AG09309 (cell line): ENCODE measurements at places on chromosomes 1 and 21.

- DNase-seq: peak; percentile 72
Measured at GRCh38 chr1:234755449-234755863, 145.5 kb upstream of the IRF2BP2 start.

DNA sequence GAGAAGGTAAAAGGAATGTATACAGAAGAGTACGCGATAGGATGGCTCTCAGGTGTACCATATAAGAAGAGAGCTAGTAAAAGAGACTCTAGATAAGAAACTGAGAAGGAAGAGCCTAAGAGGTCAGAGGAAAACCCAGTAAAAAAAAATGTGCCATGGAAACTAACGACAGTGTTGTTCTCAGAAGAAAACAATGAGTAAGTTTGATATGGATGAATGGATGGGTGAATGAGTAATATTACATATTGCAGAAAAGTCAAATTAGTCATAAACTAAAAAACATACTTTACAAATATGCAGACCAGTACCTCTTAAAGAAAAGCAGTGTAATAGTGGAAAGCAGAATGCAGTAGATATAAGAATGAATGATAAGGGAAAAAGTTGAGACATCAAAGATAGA lies 316.2 kb downstream of the HMCN1 start:
- no peak for DNase-seq

DNA sequence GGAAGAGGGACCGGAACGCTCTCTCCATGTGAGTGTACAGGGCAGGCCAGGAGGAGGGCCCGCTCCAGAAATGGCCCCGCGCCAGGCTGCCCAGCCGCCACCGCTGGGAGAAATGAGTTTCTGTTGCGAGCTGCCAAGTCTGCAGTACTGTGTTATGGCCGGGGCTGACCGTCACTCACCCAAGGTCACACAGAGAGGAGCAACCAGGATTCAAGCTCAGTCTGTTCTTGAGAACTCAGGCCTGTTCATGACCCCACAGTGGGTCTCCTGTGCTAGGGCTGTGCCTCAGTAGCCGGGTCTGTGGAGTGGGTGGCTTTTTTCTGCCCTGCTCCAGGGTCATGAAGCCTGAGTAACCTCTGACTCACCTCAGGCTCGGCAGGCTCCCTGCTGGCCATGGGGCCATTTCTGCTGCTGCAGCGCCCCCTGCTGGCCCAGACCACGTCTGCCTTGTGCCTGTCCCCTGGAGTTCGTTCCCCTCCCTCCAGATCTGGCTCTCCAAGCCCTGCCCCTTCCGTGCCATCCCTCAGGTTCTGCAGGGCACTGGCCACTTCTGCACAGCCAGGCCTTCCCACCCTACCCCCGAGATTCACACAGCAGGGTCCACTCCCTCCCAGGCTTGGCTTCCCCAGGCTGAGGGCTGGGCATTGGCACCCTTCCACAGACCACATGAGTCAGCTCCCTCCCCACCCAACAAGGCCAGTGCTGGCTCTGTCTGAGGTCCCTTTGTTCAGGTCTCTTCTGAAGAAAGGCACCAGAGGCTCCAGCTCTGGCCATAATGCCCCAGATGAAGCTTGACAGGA lies 51.8 kb downstream of the EDN2 start:
- DNase-seq: peak; percentile 46

GRCh38 chr21:33032434-33033047 lies 6.8 kb downstream of the OLIG2 start:
- no peak for DNase-seq

GRCh38 chr1:104797982-104798381 lies 1048.3 kb downstream of the AMY1C start:
- no peak for DNase-seq

DNA sequence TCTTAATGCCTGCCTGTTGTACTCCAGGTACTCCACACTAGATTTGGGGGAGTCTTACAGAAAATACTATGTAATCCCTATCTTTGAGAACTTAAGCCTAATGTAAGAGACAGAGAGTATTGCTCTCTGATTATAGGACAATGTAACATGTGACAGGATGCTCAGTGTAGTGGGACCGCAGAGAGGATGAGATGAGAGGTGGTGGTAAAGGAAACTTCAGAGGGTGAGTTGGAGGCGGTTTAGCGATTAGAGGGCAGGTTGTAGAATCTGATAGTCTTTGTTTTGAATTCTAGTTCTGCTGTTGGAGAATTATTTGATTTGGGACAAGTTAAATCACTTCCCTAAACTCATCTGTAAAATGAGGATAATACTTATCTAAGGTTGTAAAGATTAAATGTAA lies 5.4 kb downstream of the SOAT1 start:
- no peak for DNase-seq

DNA sequence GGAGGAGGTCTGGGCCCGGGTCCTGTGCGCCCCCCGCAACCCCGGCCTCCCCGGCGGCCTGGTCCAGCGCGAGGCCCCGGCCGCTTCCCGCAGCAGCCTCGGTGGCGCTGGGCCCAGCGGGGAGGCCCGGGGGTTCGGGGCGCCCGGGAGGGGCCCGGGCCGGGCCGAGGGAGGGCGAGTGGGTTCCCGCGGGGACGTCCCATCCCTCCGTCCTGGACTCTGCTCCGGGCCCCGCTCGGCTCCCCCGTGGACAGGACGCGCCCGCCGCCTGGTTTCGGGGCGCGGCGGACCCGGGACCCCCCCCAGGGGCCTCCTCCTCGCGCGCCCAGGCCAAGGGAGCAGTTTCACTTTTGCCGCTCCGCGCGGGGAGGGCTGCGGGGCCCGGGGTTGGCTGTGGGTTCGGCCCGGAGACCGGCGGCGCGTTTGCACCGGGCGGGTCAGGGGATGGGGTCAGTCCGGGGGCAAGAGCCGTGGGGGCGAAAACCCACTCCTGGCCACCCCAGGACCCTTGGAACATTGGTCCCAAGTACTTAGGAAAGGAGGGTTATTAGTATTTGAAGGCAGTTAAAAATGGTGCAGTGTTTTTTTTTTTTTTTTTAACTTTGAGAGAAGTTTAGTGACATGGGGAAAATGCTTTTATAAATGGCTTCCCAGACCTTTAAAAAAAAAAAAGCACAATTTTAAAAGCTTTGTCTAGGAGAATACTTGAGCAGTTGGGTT lies 677 bp downstream of the AGPAT3 start:
- DNase-seq: no peak

DNA sequence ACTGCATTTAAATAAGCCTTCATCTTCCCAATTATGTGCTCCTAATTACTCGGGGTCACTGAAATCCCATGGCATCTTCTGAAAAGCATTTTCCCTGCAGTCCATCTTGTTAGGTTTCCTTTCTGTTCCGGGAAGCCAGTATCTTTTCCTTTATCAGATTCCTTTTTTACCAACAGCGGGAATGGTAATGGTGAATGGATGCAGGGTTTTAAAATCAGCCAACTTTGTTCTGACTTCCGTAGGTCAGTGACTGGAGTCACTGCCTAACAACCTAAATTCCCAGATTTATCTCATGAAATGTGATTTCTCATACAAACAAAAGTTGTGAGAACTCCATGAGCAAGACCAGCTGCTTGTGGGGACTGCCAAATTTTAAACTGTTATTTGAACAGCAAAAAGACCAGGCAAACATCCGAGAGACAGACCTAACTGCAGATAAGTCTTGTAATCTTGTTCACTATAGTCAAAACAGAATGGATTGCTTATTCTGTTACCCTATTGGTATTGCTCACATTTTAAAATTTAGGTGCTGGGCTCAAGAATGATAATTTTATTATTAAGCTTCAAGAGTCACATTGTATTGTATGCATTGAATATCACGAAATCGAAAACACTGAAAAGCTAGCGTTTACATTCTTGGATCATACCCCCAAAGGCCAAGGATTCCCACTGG lies 1.2 kb upstream of the RWDD3 start:
- no peak for DNase-seq

DNA sequence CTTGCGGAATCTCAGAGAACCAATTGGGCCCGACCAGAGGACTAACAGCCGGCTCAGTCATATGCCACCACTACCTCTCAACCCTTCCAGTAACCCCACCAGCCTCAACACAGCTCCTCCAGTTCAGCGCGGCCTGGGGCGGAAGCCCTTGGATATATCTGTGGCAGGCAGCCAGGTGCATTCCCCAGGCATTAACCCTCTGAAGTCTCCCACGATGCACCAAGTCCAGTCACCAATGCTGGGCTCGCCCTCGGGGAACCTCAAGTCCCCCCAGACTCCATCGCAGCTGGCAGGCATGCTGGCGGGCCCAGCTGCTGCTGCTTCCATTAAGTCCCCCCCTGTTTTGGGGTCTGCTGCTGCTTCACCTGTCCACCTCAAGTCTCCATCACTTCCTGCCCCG lies 49.8 kb downstream of the ACP6 start:
- DNase-seq: no peak

- no peak for DNase-seq
Measured at GRCh38 chr1:177857285-177857684, 112.6 kb downstream of the SEC16B start.

- DNase-seq: no peak
Measured at GRCh38 chr1:115337633-115338456, at the start of gene NGF. NGF (minus strand) TSS chr1:115338249; CDS start chr1:115286795, 51,454 bp downstream.

- no peak for DNase-seq
Measured at GRCh38 chr1:41714638-41715389, 203.9 kb downstream of the HIVEP3 start.
